ENCODE measurements at places on chromosomes 7 and 10.

- no peak overlapping the region for H3K4me3 ChIP-seq
- H3K4me1 ChIP-seq, result peaks cover 4% of the 10 kb centered on the region
- H3K27ac ChIP-seq, result no peak overlapping the region
- no peak for DNase-seq
- no peaks in the 10 kb centered on the region for H3K27me3 ChIP-seq
- H3K36me3 ChIP-seq, result no peaks in the 10 kb centered on the region
These were observed 123.8 kb upstream of the RHOBTB1 start for GRCh38 chr10:61067671-61068336.

DNA sequence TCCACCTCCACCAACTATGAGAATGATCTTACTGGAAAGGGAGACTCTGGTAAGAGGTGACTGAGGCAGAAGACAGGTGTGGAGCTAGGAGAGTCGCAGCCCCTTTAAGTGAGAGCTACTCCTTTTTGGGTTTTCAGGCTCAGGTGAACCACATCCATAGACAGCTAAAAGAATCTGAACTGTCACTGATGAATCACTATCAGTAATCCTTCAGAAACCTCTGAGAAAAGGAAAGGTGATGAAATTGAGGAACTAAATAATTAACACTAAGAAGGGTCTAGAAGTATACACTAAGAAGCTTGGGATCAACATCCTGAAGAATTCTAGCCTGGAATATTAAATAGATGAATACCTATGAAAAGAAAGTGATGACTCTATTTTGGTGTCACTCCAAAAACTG, 83.0 kb downstream of the SORBS1 start:
- no peak overlapping the region for H3K27ac ChIP-seq
- H3K27me3 ChIP-seq, result no peaks in the 10 kb centered on the region
- no peak for DNase-seq
- H3K4me3 ChIP-seq, result no peak overlapping the region

GRCh38 chr7:18855796-18856195, 261.6 kb downstream of the TWIST1 start:
- H3K36me3 ChIP-seq, result no peaks in the 10 kb centered on the region
- no peak overlapping the region for H3K4me3 ChIP-seq
- H3K4me1 ChIP-seq, result no peaks in the 10 kb centered on the region
- no peak overlapping the region for H3K27ac ChIP-seq

GRCh38 chr10:21700474-21700873, 166.4 kb downstream of the MLLT10 start:
- H3K4me3 ChIP-seq, result no peak overlapping the region
- H3K27me3 ChIP-seq, result no peaks in the 10 kb centered on the region
- H3K36me3 ChIP-seq, result peaks cover 25% of the 10 kb centered on the region
- no peak overlapping the region for H3K27ac ChIP-seq
- DNase-seq, result no peak

DNA sequence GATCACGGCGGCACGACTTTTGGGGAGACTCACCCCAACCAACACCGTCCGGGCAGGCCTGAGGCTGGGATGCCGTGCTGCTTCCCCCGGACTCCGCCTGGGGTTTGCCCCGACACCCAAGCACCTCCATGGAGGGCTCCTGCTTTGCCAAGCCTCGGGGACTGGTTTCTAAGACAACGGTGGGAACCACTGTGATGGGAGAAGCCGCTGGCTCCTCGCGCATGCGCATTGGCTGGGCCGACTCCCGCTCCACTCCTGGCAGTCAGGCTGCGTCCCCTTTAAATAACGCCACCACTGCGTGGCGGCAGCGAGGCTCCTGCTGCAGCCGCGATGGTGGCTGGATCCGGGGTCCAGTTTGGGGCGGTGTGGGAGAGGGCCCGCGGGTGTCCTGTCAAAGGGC, 201.0 kb downstream of the ZNF716 start:
- no peak overlapping the region for H3K27ac ChIP-seq
- no peaks in the 10 kb centered on the region for H3K4me1 ChIP-seq
- no peaks in the 10 kb centered on the region for H3K36me3 ChIP-seq
- DNase-seq, result no peak

DNA sequence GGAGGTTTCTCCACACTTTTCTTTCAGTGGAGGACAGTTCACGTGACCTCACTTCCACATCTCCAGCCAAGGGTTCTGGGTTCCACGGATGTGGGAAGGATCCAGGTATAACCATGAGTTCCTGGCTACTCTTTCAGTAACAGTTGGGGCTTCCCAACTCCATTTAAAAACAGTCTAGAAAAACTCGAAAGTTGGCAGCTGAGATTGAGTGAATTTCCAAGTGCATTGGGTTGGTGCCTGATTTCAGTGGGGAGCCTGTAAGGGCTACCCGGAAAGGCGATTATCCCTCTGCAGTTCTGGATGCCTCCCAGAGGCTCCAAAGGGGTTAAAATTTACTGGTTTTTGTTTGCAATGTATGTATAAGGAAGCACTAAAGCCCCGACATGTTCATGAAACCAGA, 24.3 kb downstream of the LHFPL3 start:
- no peaks in the 10 kb centered on the region for H3K4me1 ChIP-seq
- no peak for DNase-seq
- no peak overlapping the region for H3K4me3 ChIP-seq
- no peaks in the 10 kb centered on the region for H3K27me3 ChIP-seq
- no peaks in the 10 kb centered on the region for H3K36me3 ChIP-seq

DNA sequence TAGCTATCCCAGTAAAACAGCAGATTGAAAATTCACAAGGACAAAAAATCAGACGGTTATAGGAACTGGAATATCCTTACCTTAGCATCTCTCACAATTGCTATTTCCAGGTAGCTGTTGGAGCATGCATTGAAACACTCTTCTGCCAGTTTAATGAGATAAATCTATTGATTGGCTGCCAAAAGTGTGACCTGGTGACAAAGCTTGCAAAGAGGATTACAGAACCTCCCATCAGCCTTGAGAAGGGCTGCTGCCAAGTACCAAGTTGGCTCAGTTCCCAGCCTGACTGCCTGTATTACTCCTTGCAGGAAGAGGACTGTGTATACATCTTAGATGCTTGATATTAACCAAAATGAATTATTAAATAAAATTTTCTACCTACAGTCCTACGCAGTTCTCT, 5.1 kb downstream of the PRLHR start:
- H3K27me3 ChIP-seq, result peaks cover 11% of the 10 kb centered on the region
- H3K4me3 ChIP-seq, result no peak overlapping the region
- H3K4me1 ChIP-seq, result peaks cover 11% of the 10 kb centered on the region
- H3K27ac ChIP-seq, result no peak overlapping the region
- no peak for DNase-seq
- no peaks in the 10 kb centered on the region for H3K36me3 ChIP-seq

DNA sequence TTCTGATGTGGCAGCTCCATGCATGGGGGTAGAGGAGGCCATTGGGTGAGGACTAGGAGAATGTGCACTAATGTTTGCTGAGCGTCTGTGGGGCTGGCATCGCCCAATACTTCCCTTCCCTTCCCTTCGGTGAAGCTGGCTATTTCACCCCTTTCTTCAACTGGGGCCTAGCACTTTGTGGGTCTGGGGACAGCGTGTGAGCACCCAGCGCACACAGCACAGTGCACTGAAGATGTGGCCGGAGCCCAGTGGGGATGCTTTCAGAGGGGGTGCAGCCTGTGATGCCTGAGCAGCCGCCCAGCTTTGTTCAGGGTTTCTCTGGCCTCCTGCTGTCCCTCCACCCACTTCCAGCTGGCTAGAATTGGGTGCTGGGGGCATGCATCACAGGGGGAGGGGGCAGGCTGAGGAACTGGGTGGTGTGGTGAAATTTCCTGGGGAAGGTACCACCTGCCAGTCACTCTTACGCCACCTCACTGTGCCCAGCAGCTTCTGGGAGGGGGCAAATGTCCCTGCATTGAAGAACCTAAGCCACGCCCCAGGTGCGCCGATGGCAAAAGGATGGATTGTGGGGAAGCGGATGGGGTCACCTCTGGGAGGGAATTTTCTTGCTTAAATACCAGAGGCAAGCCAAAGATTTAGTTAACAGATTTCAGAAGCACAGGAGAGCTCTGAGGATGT, 45.5 kb downstream of the CLEC2L start:
- H3K4me3 ChIP-seq, result no peak overlapping the region
- peaks cover 57% of the 10 kb centered on the region for H3K36me3 ChIP-seq
- no peak overlapping the region for H3K27ac ChIP-seq
- H3K27me3 ChIP-seq, result no peaks in the 10 kb centered on the region
- no peak for DNase-seq
- H3K4me1 ChIP-seq, result peaks cover 10% of the 10 kb centered on the region

GRCh38 chr7:128801667-128802418, 10.1 kb downstream of the CCDC136 start:
- H3K27me3 ChIP-seq, result no peaks in the 10 kb centered on the region
- no peak overlapping the region for H3K27ac ChIP-seq
- DNase-seq, result no peak
- H3K36me3 ChIP-seq, result peaks cover 65% of the 10 kb centered on the region
- H3K4me3 ChIP-seq, result no peak overlapping the region

GRCh38 chr7:16396766-16397500, 24.4 kb downstream of the CRPPA start:
- no peak for DNase-seq
- H3K4me1 ChIP-seq, result no peaks in the 10 kb centered on the region
- no peak overlapping the region for H3K27ac ChIP-seq
- no peak overlapping the region for H3K4me3 ChIP-seq
- H3K27me3 ChIP-seq, result no peaks in the 10 kb centered on the region

DNA sequence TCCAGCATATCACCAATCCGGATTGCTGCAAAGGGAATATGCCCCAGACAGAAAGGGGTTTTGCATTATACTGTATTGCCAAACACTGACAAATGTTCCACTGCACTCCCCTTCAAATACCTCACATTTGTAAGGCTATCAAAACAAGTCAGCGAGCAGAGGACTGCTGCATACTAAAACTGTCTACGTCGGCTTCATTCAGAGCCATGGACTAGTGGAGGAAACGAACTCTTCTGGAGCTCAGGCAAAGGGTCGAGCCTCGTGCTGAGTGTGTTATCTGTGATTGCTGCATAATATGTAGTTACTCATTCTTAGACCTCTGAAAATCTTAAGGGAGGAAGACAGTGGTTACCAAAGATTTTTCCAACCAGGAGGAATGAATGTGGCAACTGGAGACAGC, 200.2 kb downstream of the DYNC1I1 start:
- H3K27ac ChIP-seq, result no peak overlapping the region
- no peaks in the 10 kb centered on the region for H3K36me3 ChIP-seq
- no peaks in the 10 kb centered on the region for H3K27me3 ChIP-seq
- no peaks in the 10 kb centered on the region for H3K4me1 ChIP-seq

- H3K4me1 ChIP-seq, result peaks cover 1% of the 10 kb centered on the region
- no peaks in the 10 kb centered on the region for H3K27me3 ChIP-seq
- H3K4me3 ChIP-seq, result no peak overlapping the region
- no peak overlapping the region for H3K27ac ChIP-seq
- H3K36me3 ChIP-seq, result peaks cover 2% of the 10 kb centered on the region
- no peak for DNase-seq
These were observed 15.3 kb downstream of the WNT16 start for GRCh38 chr7:121344093-121344492.

DNA sequence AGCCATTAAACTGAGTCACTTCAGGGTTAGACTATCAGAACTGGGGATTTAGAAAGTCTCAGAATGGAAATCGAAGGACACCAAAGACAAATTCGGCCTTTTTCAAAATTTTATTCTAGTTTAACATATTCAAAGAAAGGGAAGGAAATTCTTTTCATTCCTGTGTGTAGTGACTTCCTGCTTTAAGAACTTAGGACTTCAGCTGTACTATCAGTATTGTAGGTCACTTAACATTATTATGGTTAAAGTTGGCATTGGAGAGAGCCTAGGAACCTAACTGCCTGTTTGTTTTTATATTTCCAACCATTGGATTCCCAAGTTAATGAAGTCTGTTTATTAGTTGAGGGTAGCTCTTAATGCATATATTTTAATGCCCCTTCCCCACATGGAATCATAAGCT, 63.7 kb downstream of the PTEN start:
- H3K27me3 ChIP-seq, result no peaks in the 10 kb centered on the region
- H3K36me3 ChIP-seq, result peaks cover 23% of the 10 kb centered on the region
- H3K27ac ChIP-seq, result no peak overlapping the region

DNA sequence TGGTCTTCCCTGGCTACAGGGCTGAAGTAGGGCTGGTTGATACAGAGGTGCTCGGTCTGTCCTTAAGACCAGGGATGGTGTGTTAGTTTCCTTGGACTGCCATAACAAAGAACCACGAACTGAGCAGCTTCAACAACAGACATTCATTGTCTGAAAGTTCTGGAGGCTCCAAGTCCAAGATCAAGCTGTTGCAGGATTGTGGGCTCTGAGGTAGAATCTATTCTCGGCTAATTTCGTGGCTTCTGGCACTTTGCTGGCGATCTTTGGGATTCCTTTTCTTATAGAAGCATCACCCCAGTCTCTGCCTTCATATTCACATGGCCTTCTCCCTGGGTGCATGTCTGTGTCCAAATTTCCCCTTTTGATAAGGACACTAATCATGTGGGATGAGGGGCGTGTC, 112.1 kb upstream of the ITGB1 start:
- no peaks in the 10 kb centered on the region for H3K27me3 ChIP-seq
- H3K4me3 ChIP-seq, result no peak overlapping the region
- no peak overlapping the region for H3K27ac ChIP-seq
- no peaks in the 10 kb centered on the region for H3K4me1 ChIP-seq
- no peaks in the 10 kb centered on the region for H3K36me3 ChIP-seq

DNA sequence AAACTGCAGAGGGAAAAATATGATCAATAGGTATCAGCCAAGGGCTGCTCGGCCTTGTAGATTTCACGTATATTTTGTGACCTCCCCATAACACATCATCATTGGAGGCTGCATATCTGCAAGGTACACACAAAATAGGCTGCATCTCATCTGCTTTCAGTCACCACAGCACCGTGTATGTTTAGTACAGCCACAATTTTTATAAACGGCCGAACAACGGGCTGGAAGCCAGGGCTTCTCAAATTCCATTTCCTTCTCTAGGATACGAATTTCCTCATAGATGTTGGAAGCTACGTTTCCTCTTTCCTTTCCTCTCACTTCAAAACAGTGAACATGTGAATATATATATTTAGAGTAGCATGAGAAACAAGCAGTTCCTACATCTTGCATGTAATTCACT, 20.2 kb upstream of the FOXK1 start:
- no peaks in the 10 kb centered on the region for H3K4me1 ChIP-seq
- no peak overlapping the region for H3K27ac ChIP-seq
- no peaks in the 10 kb centered on the region for H3K27me3 ChIP-seq
- no peak overlapping the region for H3K4me3 ChIP-seq

Measured in neuronal stem cell (in vitro differentiated cells).